Stimulated activated CD4-positive, alpha-beta T cell treated with anti-CD3 and anti-CD28 coated beads, Interleukin-1b, Interleukin-23, amount 100 ng/mL, for 24 hours (primary cell): ENCODE measurements at places on chromosomes 2 and 18.

- DNase-seq: no peak
Observed at GRCh38 chr2:44759823-44760222, 181.7 kb upstream of the SIX3 start.

- no peak for DNase-seq
Observed at GRCh38 chr2:158996378-158996993, 28.0 kb downstream of the TANC1 start.

DNA sequence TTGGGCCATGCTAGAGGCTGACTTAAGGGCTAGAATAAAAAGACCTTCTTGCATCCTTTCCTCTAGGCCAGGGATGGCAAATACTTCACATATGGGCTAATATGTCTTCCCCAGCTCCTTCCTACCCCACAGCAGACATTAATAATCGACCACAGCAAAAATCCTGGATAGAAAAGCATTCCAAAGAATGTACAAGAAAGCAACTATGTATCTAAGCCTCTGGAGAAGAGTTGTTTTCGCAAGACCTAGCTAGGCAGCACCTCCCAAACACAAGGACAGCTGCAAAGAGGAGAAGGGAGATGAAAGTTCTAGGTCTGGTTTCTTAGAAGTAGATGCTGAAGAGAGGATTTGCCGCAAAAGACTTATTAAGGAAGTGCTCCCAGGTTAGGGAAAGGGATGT lies 372.6 kb downstream of the SLC4A3 start:
- DNase-seq: no peak

DNA sequence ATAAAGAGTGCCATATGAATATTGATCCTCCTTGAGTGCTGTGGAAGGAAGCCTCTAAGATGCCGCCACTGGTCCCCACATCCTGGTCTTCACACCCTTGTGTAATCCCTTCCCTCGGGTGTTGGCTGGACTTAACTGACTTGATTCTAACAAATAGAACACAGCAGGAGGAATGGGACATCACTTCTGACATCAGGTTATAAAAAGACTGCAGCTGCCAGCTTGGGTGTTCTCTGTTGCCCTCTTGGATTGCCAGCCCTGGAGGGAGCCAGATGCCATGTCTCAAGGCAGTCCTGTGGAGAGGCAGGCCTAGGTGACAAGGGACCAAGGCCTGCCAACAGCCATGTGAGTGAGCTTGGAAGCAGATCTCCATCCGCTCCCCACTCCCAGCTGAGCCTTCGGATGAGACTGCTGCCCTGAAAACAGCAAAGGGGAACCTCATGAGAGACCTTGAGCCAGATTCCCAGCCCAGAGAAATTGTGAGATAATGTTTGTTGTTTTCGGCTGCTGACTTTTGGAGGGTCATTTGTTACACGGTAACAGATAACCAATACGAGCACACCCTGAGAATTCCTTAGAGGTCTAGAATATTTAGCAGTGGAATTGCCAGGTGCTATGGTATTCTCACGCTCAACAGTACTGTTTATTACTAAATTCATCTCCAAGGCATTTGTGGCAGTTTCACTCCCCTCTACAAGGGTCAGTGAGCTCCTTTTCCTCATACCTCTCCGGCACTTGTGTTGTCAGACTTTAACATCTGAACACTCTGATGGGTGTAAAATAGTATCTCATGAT lies 32.5 kb downstream of the HPCAL1 start:
- DNase-seq: no peak

DNA sequence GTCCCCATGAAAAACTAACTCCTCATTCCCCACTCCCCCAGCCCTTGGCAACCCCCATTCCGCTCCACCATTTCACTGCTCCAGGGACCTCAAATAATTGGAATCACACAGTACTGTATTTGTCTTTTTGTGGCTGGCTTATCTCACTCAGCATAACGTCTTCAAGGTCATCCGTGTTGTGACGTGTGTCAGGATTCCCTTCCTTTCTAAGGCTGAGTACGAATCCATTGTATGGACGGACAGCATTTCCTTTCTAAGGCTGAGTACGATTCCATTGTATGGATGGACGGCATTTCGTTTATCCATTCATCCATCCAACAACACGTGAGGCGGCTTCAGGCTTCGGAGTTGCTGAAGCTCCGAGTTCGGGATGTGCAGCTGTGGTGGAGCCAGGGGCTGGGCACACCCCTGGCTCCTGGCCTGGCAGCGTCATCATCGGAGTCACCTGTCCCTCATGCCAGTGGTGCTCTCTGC lies 1.2 kb upstream of the ASB1 start:
- no peak for DNase-seq

DNA sequence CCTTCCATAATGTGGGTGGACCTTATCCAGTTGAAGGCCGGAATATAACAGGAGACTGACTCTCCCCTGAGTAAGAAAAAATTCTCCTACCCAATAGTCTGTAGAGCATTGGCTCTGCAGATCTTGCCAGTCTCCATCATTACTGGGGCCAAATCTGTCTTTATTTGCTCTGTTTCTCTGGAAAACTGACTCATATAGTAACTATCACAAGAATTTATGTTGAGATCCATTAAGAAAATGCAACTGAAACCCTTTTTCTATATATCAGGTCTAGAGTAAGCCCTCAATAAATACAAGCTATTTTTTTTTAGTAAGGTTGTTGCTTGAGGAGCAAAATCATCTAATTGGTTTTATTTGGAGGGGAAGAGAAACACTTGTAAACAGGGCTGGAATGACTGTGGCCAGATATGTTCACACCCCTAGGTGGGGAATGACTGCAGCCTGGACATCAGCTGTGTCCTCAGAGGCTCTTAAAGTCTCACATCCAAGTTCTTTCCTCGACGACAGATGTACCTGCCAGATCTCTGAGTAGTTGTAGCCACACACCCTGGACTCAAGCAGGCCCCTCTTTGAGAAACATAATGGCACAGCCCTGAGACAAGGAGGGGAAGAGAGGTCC lies 339.7 kb downstream of the TNS1 start:
- DNase-seq: no peak

- no peak for DNase-seq
Observed at GRCh38 chr2:693606-694005, 16.4 kb upstream of the TMEM18 start.

DNA sequence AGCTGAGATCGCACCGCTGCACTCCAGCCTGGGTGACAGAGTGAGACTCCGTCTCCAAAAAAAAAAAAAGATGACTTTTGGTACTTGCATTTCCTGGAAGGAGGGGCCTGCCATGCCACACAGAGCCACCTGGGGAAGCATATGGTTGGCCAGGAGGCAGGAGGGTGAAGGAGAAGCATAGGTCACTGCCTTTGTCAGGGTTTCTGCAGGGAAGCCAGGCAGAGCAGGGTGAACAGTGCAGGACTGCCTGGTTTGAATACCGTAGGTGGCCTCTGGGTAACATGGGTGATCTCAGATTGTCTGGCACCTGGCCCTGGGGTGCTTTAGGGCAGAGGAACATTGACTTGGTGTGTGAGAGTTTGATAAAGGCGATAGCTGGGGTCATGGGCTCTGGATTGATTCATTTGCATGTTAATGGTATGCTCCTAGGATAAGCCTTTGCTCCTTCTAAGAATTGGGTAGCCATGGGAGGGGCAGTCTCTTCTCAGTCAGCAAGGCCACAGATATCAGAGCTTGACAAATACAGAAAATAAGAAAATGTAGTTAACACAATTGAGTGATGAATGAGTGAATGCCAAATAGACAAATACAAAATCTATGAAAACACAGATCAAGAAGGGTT lies 124.0 kb upstream of the SEC11C start:
- DNase-seq: no peak

DNA sequence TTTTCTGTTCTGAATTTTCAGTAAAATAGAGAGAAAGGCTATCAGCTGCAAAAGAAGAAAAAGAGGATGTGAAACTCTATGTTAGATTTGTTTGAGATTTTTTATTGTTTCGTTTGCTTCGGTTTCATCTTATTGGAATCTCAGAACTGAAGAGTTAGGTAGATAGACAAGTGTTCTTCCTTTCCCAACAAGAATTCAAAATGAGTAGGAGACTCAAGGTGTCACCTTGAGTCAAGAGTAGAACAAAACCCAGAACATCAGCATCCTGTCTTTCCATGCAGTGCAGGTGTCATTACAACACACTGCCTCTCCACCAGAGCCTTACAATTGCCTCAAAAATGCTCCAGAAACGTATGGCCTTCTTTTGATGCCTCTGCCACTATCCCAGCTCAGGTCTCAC lies 21.1 kb downstream of the NBAS start:
- DNase-seq: no peak

DNA sequence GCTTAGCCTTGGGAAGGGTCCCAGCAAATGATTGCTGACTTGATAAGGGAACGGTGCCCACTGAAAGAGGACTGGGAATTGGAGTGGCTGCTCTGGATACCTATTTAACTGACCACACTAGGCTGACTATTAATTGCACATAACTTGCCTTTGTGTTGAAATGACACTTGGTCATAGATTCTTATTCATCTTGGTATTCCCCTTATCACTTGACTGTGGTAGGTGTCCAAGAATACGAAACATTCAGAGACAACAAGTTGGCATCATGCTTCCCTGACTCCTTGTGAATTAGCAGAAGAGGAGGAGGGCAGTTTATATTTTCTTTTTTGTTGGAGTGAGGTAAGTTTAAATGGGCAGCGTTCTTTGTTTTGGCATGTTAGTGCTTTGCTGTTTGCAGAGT lies 13.4 kb downstream of the FMNL2 start:
- DNase-seq: no peak

DNA sequence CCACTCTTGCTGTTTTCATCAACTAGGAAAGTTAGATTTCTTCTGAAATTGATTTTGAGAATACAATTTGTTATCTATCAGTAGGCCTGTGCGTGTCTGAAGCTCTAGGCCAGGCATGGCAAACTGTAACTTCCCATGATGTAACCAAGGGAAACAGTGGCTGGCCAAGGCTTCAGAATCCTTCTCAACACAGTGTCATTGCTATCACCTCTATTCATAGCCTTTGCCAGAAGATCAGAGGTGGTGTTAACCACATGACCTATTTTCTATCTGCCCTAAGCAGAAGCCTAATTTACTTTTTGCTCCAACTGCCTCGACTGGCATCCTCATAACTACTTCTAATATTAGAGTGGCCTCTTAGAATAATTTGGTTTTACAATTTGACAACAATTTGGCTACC lies 2.5 kb downstream of the ITGB6 start:
- DNase-seq: no peak

- no peak for DNase-seq
Observed at GRCh38 chr2:780002-780401, 102.8 kb upstream of the TMEM18 start.

GRCh38 chr2:149353421-149353820 lies 23.0 kb downstream of the LYPD6 start:
- DNase-seq: no peak

- DNase-seq: no peak
Observed at GRCh38 chr2:178008636-178009289, 63.8 kb downstream of the PDE11A start.
